HepG2 (cell line): ENCODE measurements at places on chromosomes 1 and 21. TPM values are rescaled to one million over a fixed set of nuclear protein-coding genes. Genes with fewer than 3 reads are reported as not detected.

The SSU72 gene
- 63.5 and 67.1 TPM in 2 replicates for total RNA-seq

The TEX38 gene
- total RNA-seq = not detected in 2 replicates

The AADACL3 gene
- total RNA-seq = not detected in 2 replicates

- DNase-seq = no peak
Observed at GRCh38 chr1:202802998-202803932, 5.0 kb downstream of the KDM5B start.

DNA sequence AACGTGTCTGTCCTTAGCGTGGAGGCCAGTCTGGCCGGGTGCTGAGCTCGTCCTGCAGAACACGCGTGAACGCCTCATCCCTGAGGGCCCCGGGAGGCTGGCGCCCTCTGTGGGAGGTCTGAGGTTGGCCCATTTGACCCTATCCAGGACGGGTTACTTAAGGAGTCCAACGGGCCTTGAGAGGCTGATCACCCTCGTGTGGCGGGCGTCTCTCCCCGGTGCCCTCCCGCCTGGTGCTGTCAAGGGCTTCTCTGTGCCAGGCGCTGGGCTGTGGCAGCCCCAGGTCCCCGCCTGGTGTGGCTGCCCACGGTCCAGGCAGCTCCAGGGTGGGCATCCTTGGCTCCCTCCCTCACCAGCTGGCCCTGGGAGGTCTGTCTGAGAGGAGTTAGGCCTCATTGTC lies 9.7 kb downstream of the SKI start:
- no peak for DNase-seq

GRCh38 chr1:226632169-226632879 lies 83.8 kb downstream of the STUM start:
- no peak for DNase-seq

DNA sequence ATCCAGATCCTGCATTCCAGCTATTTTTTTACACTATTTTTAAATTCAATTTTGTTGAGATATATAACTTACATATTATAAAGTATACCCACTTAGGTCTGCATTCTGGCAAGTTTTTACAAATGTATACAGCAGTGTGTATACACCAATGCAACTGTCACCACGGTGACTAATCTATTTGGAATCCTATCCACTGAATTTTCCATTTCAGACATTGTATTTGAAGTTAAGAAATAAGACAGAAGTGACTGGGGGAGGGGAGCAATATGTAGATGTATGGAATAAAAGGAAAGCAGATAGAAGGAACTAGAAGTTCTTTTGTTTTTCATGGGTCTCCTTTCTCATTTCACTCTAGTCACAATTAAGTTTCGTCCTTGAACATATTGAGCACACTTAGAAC lies 431.5 kb upstream of the CHRM3 start:
- DNase-seq = no peak

DNA sequence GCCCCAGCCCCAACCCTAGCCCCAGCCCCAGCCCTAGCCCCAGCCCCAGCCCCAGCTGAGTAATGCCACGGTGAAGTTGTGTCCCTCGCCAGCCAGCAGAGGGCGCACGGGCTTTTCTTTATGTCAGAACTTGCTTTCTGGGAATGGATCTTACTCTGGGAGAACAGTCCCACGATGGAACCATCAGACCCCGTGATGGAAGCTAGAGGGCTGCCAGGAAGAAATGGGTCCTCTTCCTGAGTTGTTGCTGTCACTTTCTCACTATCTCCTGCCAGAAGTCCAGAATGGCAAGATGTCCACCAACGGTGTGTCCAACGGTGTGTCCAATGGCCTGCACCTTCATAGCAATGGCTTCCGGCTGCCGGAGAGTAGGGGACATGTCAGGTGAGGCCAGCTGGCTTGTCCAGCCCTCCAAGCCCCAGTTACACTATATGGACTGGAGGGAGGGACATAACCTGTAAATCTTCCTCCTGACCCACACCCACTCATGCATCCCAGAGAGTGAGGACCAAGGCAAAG lies 25.1 kb upstream of the TMEM222 start:
- peak; percentile 31 for DNase-seq

DNA sequence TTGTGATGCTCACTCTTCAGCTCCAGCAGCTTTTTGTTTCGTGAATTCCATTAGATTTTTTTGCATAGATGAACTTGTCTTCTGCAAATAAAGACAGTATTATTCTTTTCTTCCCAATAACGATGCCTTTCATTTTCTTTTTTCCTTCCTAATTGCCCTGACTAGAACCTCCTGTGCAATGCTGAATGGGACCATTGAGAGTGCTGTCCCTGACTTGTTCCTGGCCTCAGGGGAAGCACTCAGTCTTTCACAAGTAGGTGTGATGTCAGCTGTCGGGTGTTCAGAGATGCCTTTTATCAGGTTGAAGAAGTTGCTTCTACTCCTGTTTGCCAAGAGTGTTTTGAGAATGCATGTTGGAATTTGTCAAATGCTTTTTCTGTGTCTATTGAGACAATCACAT lies 64.3 kb upstream of the ADARB1 start:
- DNase-seq = peak; percentile 48

GRCh38 chr1:210730023-210730422 lies 401.3 kb downstream of the HHAT start:
- DNase-seq = no peak

- DNase-seq = no peak
Observed at GRCh38 chr1:231151811-231152210, 10.0 kb upstream of the TRIM67 start.

GRCh38 chr1:101259744-101260148 lies 22.9 kb downstream of the S1PR1 start:
- no peak for DNase-seq

- DNase-seq = no peak
Observed at GRCh38 chr1:154833841-154834240, 36.2 kb downstream of the KCNN3 start.

DNA sequence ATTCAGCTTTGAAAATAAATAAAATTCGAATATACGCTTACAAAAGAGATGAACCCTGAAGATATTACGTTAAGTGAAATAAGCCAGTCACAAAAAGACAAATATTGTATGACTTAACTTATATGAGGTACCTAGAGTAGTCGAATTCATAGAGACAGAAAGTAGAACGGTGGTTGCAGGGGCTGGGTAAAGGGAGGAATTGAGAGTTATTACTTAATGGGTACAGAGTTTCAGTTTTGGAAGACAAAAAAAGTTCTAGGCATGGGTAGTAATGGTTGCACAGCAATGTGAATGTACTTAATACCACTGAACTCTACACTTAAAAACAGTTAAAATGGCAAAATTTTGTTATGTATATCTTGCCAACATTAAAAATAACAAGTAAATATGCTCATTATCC lies 48.6 kb upstream of the ZNHIT6 start:
- DNase-seq = no peak

- DNase-seq = no peak
Observed at GRCh38 chr1:222034790-222035189, 292.9 kb upstream of the DUSP10 start.
